GM13977 (cell line): ENCODE measurements at places on chromosomes 11 and 22.

- DNase-seq = no peak
Measured at GRCh38 chr11:112177589-112177988, 2.3 kb downstream of the BCO2 start.

DNA sequence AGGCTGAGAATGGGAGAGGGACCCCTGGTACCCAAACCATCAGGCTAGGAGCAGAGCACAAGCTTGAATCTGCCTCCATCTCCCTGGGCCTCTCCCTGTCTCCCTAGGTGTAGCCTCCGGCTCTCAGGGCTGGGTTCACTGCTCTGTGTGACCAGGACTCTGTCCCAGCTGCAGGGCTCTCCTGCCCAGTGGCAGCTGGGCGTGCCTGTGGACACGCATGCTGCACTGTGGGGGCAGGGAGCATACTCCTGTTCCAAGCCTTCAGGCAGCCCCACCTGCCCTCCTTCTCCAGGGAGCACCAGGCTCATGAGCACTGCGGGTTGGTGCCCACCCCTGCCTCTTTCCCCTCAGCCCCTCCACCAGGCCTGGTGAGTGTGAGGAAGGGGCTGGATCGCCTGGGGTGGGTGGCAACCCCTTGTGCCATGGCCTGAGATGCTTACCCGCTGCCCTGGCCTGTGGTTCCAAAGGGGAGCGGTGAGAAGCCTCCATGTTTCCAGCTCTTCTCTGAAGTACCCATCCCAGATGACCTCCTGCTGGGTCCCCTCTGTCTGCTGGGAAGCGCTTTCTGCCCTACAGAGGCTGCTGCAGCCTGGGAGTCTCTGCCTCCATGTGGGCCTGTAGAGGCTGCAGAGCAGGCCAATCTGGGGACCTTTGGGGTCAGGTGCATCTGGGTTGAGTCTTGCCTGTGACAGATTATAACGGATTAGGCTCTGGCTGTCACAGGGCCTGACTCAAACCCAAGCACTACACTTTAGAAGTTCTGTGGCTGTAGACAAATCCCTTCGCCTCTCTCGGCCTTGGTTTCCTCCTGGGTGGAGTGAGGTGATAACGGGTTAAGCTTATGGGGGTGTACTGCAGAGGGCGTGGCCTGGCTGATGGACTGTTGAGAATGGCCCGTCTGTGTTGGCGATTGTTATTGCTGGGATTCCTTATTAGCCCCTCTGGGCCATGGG lies 43.7 kb downstream of the WNT11 start:
- DNase-seq = no peak

- DNase-seq = no peak
Measured at GRCh38 chr22:32494971-32495370, 20.4 kb downstream of the FBXO7 start.

DNA sequence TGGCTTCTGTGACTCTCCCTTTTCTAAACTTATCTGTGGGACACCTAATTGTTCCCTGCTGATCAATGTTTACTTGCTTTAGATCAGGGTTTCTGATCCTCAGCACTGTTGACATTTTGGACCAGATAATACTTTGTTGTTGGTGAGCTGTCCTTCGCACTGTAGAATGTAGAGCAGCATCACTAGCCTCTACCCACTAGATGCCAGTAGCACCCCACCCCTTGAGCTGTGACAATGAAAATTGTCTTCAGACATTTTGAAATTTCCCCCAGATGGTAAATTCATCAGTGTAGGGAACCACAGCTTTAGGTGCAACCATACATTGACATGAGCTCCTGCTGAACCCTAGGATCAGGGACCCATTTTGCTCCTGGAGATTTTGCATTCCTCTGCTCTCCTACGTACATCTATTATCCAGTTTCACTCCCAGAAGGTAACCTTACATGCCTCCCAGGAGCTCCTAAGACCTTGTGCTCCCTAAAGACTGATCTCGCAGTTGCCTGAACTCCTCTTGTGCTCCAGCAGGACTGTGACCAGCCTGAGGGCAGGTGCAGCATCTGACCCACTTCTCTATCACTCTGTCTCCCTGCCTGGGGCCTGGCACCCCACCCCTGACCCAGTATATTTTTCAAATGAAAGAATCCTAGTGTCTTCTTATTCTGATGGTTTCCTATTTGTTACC lies 107.8 kb downstream of the FAR1 start:
- no peak for DNase-seq
